ENCODE measurements at places on chromosomes 12 and 14.

- DNase-seq, result no peak
Observed at GRCh38 chr14:21072031-21072473, 1.9 kb downstream of the ARHGEF40 start.

- no peak for DNase-seq
Observed at GRCh38 chr14:50855558-50855957, 16.3 kb upstream of the ABHD12B start.

GRCh38 chr12:74031045-74031444 lies 506.6 kb upstream of the ATXN7L3B start:
- DNase-seq, result no peak

DNA sequence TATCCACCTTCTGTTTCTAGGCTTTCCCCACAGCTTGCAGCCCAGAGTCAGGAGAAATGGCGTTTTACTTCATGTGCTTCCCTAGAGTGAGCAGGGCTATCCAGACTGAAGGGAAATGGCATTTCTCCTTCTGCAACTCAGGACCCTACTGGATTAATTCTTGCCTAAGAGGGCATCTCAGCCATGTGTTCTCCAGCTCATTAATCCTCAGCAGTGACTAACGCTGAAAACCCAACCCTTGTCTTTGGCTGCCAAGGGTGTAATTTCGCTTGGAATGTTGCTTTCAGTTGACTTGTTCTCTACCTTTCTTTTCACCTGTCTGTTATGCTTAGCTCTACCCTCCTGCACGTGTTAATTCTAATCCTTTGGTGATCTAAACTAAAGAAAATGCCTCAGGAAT lies 21.0 kb upstream of the EMP1 start:
- DNase-seq, result no peak

- peak; percentile 72 for DNase-seq
Observed at GRCh38 chr12:124695861-124696260, 128.4 kb upstream of the NCOR2 start.

DNA sequence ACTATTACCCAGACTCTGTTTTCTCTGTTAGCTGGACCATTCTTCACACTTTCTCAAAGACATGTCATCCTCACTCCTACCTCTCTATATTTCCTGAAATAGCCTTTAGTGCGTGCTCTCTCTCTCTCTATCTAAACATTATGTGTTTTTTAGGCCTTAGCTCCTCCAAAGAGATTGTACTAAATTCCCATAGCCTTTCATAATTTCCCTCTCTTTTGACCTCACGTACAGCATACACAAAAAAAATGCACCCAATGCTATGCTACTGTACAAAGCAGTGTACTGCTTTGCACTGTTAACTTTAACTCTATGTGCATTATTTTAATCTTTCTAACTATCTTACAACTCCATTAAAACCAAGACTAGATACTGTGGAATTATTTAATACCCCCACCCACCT lies 288.4 kb downstream of the DAD1 start:
- no peak for DNase-seq

DNA sequence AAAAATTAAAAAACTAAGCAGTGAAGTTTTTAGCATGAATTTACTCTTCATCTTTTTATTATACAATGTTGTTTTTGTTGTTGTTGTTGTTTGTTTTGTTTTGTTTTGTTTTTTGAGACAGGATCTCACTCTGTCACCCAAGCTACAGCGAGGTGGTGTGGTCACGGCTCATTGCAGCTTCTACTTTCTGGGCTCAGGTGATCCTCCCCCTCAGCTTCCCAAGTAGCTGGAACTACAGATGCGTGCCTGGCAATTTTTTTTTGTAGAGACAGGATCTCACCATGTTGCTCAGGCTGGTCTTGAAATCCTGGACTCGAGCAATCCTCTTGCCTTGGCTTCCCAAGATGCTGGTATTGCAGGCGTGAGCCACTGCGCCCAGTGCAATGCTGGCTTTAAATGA lies 11.3 kb downstream of the PPFIBP1 start:
- no peak for DNase-seq

GRCh38 chr12:24530689-24531088 lies 418.2 kb downstream of the BCAT1 start:
- no peak for DNase-seq

DNA sequence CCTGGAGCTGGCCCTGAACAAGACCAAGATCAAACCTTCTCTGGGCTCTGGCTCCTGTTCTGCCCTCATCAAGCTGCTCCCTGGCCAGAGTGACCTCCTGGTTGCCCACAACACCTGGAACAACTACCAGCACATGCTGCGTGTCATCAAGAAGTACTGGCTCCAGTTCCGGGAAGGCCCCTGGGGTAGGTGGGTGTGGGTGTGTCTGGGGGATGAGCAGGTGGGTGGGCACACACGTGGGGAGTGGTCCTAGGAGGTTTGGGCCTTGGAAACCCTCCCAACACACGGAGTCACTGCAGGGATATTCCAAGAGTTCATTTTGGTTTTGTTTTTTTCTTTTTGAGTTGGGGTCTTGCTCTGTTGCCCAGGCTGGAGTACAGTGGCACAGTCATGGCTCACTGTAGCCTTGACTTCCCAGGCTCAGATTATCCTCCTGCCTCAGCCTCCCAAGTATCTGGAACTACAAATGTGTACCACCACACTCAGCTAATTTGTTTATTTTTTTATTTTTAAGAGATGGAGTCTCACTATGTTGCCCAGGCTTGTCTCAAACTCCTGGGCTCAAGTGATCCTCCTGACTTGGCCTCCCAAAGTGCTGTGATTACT lies 16.5 kb downstream of the PLBD2 start:
- DNase-seq, result no peak

- no peak for DNase-seq
Observed at GRCh38 chr14:21192447-21192822, 36.6 kb upstream of the OR5AU1 start.

GRCh38 chr12:25320123-25321006 lies 69.6 kb upstream of the KRAS start:
- no peak for DNase-seq
